ENCODE measurements at places on chromosomes 7 and 10.

DNA sequence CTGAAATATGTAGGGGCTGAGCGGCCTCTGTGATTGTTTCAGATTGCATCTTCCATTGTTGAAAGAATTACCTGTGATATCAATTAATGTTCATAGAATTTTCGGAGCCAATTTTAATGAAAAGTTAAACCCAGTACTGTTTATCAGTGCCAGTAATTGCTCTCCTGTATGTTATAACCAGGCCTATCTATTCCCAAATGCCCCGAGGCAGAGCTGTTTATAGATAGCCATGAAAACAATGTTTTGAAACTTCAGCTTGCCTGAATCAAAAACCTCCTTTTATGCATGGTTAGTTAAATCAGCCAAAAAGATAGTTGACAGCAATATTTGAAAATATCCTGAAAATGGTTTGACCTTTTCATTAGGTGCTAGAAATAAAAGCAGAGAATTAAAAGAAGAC, 50.1 kb upstream of the HDAC9 start:
- no peak for DNase-seq

- peak; percentile 93 for DNase-seq
These were observed 2.2 kb downstream of the GNB2 start for GRCh38 chr7:100675581-100676350.

DNA sequence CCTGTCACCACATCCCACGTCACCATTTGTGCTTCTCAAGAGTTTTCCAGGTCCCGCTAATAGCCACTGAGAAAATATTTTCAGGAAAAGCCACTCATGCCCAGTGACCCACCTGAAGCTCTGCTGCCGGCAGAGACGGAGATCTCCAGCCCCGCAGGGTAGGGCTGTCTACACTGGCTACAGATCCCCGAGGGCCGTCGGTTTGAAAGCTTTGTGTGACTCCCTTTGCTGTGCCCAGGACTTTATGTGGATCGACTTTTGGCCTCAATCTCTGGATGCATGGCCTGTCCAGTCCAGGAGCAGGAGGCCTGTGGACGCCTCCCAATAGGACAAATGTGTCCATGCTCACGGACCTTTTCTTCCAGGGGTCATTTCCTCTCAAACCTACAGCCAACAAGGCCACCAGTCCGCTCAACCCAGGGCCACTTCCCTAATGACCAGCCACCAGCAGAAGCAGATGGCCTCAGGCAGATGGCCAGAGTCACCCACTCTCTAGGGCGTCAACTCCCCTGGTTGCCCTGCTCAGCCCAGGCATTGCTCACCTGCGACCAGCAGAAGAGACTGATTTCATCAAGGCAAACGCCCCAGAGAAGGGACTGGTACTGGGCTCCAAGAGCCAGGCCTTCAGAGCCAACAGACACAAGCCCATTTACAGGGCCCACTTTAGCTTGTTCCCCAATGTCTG, 76.4 kb downstream of the OAT start:
- DNase-seq, result no peak

GRCh38 chr7:117019786-117020590, 66.7 kb downstream of the ST7 start:
- no peak for DNase-seq

- DNase-seq, result no peak
These were observed 149.7 kb upstream of the SLC25A13 start for GRCh38 chr7:96471606-96472005.
